AG09309 (cell line): ENCODE measurements at places on chromosomes 5 and 9.

GRCh38 chr9:91937056-91937455 is 13.0 kb downstream of the ROR2 start:
- DNase-seq = no peak

DNA sequence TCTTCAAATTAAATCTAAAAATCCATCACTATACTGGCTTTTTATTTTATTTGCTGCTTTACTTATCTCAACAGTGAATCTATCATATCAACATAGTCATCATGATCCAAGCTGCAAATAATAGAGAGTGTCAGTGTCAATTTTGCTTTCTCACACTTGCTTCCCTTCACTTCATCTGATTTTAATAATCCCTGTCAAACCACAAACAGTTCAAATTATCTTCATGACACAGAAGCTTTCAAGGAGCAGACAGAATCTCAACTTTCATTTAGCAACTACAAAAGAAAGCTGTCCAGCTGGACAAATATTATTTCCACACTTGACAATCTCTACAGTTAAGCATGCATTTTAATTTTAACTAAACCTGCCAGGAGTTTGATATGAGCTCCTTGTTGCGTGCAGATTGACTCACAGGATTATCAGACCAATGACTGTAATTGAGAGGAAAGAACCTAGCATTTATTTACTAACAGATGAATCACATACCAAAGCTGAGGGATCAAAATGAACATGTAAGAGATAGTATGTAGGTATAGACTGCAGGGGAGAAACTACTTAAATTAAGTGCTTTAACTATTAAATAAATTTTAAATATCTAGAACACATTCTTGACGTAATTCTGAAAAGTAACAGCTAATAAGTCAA is 56.0 kb downstream of the KIAA0825 start:
- DNase-seq = no peak

GRCh38 chr9:8880060-8880459 is 1080.5 kb upstream of the DMAC1 start:
- no peak for DNase-seq

GRCh38 chr9:122218071-122218934 is 10.5 kb downstream of the LHX6 start:
- no peak for DNase-seq

- DNase-seq = no peak
Observed at GRCh38 chr9:122642226-122642625, 15.2 kb downstream of the OR1B1 start.

GRCh38 chr5:131104169-131104808 is 60.8 kb downstream of the HINT1 start:
- no peak for DNase-seq

- no peak for DNase-seq
Observed at GRCh38 chr9:93450945-93451815, at the start of gene FAM120A. TSS of gene FAM120A (plus strand) at chr9:93451685. CDS start at chr9:93451916, 231 bp downstream.

DNA sequence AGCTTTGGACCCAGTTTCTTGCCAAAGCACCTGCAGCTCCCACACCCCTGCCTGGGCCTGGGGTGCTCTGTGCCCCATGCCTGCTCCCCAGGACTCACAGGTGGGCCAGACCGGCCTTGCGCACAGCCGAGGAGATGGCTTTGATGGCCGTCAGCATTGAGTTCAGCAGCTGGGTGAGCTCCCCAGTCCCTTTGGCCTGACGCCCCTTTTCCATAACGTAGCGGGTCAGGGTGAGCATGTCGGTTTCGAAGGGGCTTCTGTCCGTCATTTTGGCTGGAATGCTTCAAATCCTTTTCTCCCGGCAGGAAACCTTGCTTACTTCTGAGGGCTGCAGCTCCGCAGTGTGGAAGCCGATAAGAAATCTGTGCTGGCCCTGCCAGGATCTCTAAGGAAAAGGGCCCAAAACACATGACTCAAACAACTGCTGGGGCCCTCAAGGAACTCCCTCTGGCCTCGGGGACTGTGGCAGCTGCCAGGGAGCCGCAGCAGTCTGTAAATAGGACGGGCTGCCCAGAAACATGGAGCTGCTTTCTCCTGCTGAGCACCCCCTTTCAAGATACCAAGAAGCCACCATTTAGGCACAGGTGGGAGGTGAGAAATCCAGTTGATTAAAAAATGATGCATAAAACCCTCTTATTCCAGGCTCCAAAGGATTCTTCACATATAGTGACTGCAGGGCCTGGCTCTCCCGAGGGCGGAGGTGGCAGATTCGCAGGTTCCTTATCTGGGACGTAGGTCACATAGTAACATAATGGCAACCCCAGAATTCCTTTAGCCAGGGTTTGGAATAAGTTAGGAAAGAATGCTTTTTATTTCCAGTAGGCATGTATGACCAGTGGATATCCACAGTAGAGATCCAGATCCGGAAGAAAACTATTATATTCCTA is at the start of gene FBP2:
Gene FBP2, minus strand, starts transcription at position 366 of the 887 bp plus-strand sequence. Its CDS starts 98 bp downstream, at position 268.
- no peak for DNase-seq

GRCh38 chr5:15233566-15233965 is 266.4 kb upstream of the FBXL7 start:
- DNase-seq = no peak

DNA sequence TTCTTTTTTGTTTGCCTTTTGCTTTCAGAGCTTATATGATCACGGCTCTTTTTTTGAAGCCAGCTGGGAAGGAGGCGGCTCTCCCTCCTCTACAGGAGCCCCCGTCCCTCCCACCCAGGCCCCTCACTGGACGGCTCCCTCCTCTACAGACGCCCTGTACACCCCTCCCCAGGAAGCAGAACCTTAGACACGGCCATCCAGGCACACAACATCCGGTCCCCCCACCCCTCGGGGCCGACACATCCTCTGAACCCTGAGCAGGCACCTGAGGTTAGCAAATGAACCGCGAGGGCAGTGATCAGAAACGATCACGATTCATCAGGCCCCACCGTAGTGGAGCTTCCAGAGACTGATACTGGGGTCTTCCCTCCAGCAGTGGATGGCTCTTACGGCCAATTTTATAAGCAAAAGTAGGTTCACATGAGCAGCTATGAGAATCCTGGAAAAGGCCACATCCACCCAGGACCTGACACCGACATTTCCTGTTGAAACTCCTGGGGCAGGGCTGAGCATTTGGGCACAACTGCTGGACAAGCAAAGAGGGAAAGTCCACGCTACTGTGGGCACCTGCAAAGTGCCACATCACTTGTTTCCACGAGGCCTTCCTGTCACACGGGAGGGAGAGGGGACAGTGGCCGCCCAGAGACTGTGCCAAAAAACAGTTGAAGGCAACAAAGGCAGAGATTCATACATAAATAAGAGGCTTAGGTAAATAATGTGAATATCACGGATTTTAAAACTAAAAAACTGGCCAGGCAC is 78.9 kb downstream of the SEMA4D start:
- no peak for DNase-seq

DNA sequence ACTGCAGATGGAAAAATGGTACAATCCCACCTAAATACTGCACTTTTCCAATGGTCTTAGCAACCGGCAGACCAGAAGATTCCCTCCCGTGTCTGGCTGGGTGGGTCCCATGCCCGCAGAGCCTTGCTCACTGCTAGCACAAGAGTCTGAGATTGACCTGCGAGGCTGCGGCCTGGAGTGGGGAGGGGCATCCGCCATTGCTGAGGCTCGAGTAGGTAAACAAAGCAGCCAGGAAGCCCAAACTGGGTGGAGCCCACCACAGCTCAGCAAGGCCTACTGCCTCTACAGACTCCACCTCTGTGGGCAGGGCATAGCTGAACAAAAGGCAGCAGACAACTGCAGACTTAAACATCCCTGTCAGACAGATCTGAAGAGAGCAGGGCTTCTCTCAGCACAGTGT is 221.6 kb upstream of the CTNND2 start:
- no peak for DNase-seq

GRCh38 chr5:171413153-171413910 is 6.1 kb upstream of the FGF18 start:
- no peak for DNase-seq
